ENCODE measurements at places on chromosomes 11 and 22.

- no peak for DNase-seq
Observed at GRCh38 chr11:21169639-21170038, 500.3 kb downstream of the NELL1 start.

DNA sequence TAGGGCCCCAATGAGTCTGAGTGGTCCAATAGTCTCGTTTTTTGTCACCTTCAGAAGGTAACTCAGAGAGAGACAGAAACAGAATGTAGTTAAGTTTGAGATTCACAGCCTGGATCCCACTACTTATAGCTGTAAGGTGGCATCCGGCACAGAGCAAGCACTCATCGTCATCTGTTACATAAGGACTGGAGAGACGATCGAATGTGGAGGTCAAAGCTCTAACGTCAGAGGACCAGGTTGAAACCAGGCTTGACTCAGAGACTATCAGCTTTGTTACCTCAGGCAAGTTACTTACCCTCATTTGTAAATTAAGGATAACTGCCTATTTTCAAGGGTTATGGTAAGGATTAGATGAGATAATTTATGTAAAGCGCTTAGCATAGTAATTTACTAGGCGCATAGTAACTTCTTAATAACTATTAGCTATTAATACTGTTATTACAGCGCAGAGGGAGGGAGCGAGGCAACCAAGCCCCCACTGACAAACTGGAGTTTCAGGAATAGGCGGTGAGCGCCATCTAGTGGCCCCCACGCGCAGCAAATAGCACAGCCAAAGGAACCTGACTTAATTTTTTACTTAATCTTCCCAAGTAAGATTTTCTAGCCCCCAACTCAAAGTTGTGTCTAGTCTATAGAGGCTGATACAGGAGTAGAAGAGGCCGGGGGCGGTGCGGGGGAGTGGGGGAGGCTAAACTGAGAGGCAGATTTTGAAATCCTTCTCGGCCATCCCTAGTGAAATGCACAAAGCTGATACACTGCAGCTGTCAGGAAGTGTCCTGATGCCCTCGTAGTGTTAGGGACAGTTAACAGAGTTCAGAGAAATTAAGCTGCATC lies 29.0 kb upstream of the API5 start:
- no peak for DNase-seq

GRCh38 chr11:22730319-22730718 lies 63.9 kb downstream of the GAS2 start:
- DNase-seq, result no peak

GRCh38 chr11:124946735-124947141 lies 7.3 kb upstream of the CCDC15 start:
- DNase-seq, result no peak

- no peak for DNase-seq
Observed at GRCh38 chr11:21908211-21908610, 284.7 kb upstream of the ANO5 start.

DNA sequence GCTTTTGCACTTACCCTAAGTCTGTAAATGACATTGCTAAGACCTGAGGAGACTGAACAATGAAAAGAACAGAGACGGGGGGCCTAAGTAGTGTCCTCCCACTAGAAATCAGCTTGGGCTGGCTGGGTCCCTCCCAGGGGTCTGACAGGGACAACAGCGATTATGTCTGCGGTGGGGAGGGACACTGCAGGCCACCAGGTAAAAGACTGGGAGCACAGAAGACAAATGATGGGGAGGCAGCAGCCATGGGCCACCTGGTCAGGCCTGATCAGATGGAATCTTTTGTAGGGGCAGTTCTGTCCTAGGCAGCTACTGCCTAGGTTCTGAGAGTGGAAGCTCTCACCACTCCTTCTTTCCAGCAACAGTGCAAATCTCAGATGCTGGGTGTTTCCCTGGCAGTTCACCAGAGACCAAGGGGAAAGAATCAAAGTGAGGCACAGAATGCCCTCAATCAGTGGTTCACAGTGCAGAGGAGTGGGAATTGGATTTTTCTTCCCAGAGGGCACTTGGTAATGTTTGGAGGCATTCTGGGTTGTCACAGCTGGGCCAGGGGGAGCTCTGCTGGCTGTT lies 59.1 kb upstream of the GNAZ start:
- DNase-seq, result no peak

- DNase-seq, result no peak
Observed at GRCh38 chr11:46391186-46391577, 394 bp downstream of the CHRM4 start.

DNA sequence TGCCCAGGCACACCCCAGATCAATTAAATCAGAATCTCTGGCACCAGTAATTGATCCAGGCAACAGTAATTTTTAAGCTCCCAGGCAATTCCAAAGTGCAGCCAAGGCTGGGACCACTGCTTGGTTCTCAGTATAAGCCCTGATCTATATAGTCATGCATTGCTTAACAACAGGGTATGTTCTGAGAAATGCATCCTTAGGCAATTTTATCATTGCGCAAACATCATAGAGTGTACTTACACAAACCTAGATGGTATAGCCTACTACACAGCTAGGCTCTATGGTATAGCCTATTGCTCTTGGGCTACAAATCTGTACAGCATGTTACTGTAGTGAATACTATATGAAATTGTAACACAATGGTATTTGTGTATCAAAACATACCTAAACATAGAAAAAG lies 651 bp upstream of the C11orf42 start:
- DNase-seq, result no peak

- no peak for DNase-seq
Observed at GRCh38 chr11:10139656-10140055, 154.4 kb downstream of the SBF2 start.

DNA sequence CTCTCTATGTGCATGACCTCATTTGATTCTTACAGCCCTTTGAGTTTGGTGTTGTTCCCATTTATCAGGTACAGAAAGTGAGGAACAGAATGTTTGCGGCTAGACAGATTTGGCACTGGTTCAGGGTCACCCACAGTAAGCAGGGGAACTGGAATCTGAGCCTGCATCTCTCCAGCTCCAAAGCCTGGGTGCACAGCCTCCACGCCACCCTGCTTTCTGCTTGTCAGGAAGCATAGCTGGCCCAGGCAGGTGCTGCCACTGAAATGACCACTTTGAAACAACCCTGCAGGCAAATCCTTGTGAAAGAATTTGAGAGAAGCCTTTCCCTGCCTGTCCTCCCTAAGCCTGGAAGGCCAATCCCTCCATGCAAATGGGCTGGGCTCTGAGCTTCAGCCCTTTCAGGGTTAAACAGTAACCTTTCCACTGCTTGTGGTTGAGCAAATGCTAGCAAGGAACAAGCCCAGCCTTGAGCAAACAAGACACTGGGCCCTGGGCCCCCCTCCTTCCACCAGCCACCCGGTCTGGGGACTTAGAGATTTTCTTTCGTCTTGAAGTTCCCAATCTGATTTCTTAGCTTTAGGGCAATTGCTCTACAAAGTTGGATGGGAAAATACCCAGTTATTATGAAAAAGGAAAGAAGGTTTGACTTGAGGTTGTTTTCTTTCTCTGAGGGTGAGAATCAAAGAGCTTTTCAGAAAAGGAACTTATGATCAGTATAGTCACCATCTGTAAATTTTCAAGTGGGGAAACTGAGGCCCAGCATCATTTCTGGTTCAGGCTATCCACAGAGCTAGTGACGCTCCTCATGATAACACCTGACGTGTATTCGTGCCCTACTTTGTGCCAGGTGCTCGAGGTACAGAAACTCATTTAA lies 19.4 kb downstream of the EHF start:
- DNase-seq, result no peak

DNA sequence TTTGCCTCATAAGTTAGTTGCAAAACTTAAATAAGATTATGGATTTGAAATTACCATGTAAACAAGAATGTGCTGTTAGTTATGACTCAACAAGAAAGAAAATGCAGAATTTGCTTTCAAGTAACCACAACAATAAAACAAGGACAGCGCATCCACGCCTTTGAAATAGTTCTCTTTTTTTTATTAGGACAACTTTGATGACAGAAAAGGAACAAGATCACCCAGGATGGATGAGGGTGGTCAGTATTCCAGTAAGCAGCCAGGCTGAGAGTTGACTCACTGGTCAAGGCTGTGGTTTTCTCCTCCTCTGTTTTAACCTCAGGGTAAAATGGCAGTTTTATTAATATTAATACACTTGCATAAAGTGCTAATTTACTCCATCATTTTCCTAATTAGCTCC lies 544.4 kb downstream of the OPCML start:
- no peak for DNase-seq

GRCh38 chr11:119806064-119806915 lies 77.3 kb upstream of the NECTIN1 start:
- no peak for DNase-seq

GRCh38 chr11:97746818-97747217 lies 1273.9 kb upstream of the CNTN5 start:
- no peak for DNase-seq

Measured in activated naive CD8-positive, alpha-beta T cell treated with anti-CD3 and anti-CD28 coated beads, Interleukin-2, amount 50 U/mL, for 16 hours (primary cell).